Amygdala (tissue), 56 donors: ENCODE measurements at places on chromosomes 12 and 14.

DNA sequence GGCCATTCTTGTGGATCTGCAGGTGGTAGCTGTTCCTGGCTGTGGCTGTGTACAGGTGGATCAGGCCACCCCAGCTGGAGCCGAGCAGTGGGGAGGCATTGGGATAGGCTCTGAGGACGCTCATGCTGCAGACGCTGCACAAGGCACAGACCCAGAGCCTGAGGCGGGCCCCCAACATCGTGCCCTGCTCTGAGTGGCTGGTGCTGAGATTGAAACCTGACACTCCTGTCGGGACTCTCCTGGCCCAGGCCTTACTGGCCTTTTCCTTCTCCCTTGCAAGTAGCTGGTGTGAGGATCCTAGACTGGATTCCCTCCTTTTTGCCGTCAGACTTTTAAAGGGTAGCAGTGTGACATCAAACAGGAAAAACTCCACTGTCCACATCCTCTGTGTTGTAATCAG lies at the start of gene FGF23:
FGF23 (minus strand) TSS at position 308 of the 400 bp plus-strand sequence; CDS start at position 178, 130 bp downstream.
- no peak for DNase-seq

GRCh38 chr14:68791078-68791901 lies 1.6 kb downstream of the ZFP36L1 start:
- DNase-seq: no peak

GRCh38 chr14:88866305-88866704 lies 41.9 kb downstream of the TTC8 start:
- no peak for DNase-seq

DNA sequence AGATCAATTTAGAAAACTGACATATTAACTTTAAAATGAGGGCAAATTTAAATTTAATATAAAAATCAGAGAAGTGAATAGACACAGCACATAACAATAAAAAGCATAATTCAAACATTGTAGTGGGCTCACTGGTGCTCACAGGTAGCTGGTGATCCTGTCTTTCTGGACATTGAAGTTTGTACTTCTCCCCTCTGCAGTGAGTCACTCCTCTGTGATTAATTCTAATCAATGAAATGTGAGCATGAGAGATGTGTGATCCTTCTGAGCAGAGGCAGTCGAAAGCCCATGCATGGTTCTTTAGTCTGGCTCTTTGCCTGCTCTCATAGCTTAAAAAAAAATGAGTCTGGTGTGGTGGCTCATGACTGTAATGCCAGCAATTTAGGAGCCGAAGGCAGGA lies 59.0 kb upstream of the RERGL start:
- no peak for DNase-seq

DNA sequence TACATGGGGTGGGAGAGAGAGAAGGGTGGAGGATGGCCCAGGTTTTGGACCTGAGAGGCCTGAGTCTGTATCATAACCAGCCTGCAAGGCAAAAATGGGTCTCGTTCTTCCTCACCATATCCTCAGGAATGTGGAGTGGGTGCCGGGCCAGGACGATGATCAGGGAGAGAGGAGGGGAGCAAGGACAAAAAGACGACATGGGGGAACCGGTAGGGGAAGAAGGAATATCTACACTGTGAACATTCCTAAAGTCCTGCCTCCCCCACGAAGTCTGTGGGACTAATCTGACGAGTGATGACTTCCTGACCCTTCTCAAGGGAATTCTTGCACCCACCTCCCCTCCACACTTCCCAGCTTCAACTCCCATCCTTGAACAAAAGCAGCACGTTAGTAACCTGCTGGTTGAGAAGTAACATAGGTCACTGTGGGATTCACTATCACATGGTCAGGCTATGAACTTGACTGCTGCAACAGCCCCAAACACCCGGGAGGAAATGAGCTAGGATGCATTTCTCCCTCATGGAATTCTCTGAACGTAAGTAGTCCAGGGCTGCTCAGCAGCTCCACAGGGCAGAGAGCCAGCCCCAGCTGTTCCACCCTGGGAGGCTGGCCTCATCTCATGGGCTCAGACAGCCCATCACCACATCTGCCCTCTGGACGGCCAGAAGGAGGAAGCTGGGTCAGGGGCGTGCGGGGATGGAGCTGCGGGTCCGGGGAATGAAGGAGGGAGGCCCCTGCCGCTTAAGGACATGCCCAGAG lies 36.8 kb upstream of the VWF start:
- no peak for DNase-seq

GRCh38 chr12:46209914-46210872 lies 58.6 kb downstream of the SLC38A1 start:
- no peak for DNase-seq

DNA sequence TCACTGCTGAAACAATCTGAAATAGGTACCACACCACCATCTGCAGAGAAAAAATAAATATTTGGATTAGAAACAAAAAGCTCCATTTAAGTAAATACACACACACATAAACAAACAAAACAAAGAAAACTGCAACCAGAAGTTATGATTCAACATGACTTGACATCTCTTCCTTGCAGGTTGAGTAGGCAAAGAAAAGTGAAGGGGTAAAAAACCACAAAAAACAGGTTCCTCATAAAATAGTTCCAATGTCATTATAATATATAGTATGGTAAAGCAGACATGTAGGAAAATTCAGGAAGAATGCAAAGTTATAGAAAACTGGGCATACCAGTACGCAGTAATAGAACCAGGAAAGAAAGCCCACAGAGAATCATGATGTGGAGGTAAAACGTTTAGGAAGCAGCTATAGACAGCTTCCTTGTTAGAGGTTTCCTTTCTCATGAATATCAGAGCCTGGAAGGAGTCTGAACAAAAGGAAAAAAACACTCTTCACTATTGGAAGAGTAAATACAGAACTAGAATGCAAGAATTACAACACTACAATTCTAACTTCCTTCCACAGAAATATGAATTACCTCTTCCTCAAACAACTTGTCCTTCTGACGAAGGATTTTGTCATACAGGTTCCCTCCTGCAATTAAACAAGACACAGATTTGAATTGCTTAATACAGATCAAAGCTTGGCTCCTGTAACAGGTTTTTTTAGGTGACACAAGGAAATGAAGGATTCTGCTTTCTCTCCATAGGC lies 6.1 kb downstream of the NEK9 start:
- no peak for DNase-seq

GRCh38 chr12:117835156-117835555 lies 133.6 kb downstream of the KSR2 start:
- DNase-seq: no peak

DNA sequence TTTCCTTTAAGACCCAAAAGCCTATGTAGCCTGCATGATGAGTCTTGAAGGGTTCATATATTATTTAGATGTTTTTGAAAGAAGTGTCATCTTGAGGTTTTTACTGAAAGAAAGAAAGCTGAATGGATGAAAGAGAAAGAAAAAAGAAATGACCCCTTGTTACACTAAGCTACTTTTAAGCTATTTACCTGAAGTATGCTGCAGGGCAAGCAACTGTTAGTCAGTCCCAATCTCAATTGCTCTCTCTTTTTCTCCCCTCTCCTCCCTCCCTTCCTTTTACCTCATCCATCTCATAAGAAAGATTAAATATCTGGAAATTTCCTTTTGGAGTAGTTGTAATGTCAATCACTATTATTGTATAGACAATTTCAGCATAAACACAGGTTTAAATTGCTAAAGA lies 512.4 kb downstream of the TMTC2 start:
- no peak for DNase-seq

GRCh38 chr12:115993737-115994136 lies 283.8 kb downstream of the MED13L start:
- DNase-seq: no peak

DNA sequence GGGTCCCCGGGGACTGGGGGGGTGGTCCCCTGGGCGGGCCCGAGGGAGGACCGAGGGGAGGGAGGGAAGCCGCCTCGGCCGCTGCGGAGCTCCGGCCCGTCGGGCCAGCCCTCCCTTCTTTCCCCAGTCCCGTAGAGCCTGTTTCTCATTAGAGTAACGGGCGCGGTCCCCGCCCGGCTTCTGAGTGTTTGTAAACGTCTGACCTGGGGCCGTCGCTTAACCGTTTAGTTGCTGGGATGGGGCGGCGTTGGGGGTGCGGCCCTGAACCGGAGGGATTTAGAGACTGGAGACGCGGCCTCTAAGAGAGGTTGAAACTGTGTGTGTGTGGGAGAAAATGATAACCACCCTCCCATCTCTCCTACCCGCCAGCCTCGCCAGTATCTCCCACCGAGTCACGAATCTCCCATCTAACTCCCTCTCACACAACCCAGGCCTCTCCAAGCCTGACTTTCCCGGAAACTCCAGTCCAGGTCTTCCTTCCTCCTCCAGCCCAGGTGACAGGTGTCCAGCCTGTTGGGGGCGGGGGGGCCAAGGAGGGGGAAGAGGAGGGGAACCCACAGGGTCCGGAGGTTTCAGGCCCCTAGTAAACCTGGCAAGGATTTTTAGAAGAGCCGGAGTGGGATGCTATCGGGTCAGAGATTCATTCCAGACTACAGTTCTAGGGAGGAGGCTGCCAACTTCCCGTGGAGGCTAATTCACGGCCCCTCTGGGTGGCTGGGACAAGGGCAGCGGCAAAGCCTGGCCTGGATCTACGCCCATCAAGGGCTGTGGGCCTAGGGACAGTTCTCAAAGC lies 1.1 kb upstream of the NFATC4 start:
- DNase-seq: no peak

GRCh38 chr14:68937471-68938270 lies 41.4 kb downstream of the ACTN1 start:
- no peak for DNase-seq

GRCh38 chr14:50380455-50380854 lies 16.2 kb downstream of the CDKL1 start:
- DNase-seq: no peak

- DNase-seq: no peak
These were observed 4.6 kb downstream of the MTRFR start for GRCh38 chr12:123237646-123238329.

DNA sequence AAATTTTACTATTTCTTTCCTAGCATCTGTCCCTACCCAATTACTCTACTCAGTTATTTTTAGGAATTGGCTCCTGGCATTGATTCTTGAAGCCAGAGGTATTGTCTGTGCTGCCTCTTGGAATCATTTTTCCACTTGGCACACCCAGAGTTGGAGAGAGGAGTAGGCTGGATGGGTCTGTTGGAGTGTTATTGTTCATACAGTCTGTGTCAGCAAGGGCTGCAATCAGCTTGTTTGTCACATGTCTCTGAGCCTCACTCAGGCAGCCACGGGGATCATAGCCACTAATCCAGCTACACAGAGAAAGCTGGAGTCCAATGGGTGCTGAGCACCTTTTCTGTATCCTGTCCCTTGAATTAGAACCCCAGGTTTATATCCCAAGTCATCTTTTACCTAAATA lies 176.0 kb upstream of the DYRK2 start:
- no peak for DNase-seq

GRCh38 chr12:16112130-16112529 lies 165.4 kb downstream of the SLC15A5 start:
- DNase-seq: no peak

GRCh38 chr12:96250119-96250685 lies 56.0 kb downstream of the ELK3 start:
- no peak for DNase-seq

GRCh38 chr12:90836689-90837088 lies 118.3 kb downstream of the CCER1 start:
- DNase-seq: no peak

GRCh38 chr12:49696723-49697122 lies 10.5 kb downstream of the FMNL3 start:
- no peak for DNase-seq

DNA sequence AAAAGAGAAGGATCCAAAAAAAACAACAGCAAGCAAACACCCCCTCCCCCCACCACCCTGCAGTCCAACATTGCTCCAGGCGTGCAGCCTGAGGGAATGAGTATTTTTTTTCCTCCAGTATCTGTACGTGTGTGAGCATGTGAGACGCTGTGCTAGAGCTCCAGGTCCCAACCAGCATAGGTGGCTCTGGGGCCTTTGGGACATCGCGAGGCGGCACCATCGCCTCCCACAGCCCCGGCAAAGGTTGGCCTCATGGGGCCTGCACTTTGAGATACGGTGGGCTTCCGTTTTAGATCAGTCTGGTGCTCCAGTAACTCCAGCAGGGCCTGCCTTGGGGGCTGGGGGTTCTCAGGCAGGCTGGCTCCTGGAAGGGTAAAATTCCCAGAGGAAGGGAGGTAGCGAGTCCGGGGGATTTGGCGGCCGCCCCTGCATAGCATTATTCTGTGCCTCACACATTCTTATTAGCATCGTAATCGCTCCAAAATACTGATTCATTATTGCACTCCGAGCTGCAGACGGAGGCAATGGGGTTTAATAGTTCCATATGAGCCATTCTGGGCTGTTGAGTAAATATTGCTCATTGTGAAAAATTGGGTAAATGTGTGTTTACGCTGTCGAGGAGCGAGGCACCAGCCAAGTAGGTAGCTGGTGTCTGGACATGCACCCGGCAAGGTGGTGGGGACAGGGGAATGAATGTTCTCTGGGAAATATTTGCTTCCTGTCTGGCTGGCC lies 143.1 kb upstream of the MYL2 start:
- DNase-seq: no peak

DNA sequence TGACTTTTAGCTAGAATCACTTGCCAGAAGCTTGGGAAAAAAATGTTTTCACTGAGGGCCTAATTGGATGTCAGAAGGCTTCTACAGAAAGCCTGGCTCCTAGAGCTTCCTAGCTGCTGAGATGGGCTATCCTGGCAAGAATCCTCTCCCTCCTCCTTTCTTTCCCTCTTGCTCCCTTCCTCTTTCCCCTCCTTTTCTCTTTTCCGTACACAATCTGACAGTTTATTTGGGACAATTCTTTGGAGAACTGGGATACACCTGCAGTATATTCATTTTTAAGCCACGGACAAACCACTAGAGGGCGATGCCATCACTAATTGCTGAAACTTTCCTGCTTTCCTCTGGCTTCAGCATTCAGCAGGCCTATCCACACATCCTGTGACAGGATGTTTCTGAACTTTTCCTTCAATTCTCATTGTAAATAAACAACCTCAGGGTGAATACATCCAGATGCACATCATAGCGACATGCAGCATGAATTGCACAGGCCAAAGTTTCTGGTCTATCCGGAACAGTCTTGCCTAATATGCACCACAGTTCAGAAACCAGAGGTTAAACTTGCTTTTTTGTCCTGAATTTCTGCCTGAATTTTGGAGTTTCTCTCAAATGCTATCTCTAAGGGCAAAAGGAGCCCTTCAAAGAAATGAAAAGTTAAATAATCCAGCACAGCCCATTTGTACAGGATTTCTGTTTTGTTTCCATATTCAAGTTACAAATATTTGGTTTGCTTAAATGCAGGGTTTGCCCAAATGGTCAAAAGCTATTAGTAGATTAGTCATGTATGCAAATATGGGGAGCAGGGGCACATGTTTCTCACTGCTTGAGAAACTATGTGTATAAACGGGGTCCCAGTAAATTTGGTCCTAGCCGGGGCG lies 142.8 kb downstream of the PAWR start:
- DNase-seq: no peak

- DNase-seq: no peak
These were observed 18.0 kb downstream of the ACACB start for GRCh38 chr12:109134186-109134917.

DNA sequence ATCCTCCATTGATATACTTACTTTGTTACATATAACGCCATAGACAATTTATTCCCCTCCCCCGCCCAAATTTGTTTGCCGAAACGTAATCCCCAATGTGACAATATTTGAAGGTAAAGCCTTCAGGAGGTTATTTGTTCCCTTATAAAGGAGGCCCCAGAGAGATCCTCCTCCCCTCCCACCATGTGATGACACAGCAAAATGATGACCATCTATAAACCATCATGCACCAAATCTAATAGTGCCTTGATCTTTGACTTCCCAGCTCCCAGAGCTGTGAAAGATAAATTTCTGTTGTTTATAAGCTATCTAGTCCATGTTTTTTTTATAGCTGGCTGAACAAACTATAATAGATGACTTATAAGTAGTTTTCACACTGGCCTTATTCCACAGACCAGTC lies 122.2 kb downstream of the PTPRO start:
- DNase-seq: no peak
